Progenitor cell of endocrine pancreas (in vitro differentiated cells): ENCODE measurements at places on chromosomes 3 and 15.

- DNase-seq: no peak
These were observed 5.4 kb upstream of the TNFSF10 start for GRCh38 chr3:172528677-172529076.

DNA sequence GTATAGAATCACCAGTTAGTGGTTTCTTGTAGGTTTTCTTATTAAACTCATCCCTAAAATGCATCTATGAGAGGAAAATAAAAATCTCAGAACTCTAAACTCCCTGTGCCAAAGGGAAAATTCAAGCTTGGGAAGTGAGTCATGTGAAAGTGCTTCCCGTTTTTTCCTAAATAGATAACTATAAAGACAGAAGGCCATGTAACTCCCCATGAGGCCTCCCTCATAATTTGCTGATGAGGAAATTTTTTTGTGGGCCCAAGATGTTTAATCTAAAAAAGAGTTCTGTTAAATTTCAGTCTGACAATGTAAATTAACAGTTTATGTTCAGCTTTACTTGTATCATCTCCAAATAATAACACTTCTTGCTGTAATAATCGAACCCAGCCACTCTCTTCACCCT lies 1273.9 kb downstream of the OTOL1 start:
- no peak for DNase-seq

DNA sequence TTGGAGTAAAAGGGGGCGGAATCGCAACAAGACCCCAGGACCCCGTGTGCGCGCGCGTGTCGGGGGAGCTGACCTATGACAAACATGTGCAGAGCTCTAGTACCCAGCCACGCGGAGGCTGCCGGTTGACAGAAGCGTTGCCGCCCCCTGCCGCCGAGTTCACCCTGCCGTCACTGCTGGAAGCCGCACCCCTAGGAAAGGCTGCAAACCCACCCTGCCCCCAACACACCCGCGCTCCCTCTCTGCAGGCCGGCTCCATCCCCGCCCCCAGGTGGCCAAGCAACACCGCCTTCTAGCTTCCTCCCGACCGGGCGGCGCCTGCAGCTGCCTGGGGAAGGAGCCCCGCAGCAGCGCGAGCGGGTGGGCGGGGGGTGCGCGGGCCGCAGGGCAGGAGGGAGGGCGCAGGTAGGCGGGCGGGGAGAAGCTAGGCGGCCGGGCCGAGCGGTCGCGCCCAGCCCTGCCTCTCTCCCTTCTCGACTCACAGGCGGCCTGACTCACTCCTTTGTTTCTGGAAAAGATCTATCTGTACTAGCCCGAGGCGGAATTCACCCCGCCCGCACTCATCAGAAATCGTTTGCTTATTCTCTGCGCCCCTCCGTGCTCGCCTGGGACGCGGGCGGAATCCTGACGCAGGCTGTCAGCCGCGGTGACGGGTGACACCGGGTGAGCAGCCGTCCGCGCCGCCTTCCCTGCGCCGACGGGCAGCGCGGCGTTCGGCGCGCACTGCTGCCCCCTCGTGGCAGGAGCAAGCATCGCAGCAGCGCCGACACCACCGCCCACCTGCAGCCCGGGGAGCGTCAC lies 160.8 kb downstream of the GAP43 start:
- DNase-seq: peak; percentile 94

DNA sequence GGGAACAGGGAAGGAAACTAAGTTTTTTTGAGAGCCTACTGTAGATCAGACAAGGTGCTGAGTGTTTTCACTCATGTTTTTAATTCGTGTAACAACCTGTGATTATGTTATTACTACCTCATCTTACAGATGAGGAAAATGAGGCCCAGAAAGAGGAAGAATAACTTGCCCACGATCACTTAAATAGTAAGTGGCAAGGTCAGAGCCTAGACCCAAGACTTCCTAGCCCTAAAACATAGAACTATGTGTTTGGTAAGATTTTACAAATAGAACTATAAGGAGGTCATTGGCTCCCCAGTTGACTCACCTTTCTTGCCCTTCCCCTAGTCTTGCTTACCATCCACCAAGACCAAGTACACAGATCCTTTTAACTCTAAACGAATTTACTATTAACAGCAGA lies 13.7 kb downstream of the SENP8 start:
- no peak for DNase-seq

DNA sequence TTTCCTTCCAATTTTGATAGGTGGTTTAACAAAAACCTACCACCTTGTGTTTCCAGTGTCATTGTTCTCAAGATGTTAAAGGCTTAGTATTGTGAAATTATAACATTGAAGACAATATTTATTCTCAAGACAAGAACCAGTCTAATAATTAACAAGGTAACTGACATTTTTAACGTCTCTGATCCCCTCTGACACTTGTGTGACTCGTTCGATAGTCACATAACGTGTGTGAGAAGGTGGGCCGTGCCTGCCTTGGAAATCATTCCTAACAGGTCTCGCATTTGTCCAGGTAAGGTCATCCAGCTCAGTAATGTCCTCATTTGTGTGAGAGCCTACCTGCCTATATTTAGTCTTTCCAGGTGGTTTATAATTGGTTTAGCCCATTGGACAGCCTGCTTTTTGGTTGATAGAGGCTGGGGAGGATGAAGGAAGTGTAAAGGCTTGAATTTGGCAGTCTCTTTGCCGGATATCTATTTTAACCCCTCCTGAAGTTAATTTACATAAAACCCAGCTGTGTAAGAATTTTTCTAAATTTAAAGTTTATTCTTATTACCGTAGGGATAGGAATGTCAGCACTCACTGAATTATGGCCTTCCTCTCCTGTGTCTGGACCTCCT lies 94.4 kb downstream of the AKAP13 start:
- DNase-seq: no peak

GRCh38 chr3:44584646-44585501 lies at the start of gene ZNF660:
Gene ZNF660 (plus strand): TSS chr3:44584964. CDS start chr3:44594194, 9,230 bp downstream.
- peak; percentile 68 for DNase-seq

DNA sequence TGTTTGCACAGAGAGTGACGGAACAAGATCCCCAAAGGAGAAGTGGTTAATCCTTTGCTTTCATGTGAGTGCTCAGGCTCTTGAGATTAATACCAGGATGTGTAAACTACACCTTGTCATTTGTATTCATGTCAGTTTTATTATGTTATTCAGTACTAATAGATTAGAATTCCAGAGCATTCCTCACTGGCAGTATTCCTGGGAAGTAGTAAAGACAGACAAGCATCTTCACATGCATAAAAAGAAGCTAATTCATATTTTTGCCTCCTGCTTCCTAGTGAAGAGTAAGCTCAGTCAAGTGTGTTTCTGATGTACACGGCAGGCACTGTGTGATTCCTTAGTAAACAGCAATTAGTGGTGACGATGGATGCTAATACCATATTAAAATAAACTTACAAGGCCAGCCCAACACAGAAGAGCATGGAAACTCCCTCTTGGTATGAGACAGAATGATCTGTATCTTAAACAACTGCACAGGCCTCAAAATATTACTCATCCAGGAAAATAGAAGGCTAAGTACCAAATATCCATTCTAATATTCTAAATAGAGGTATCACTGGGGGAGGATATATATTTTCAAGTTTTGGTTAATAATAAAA lies 336.8 kb upstream of the MCTP2 start:
- DNase-seq: no peak

DNA sequence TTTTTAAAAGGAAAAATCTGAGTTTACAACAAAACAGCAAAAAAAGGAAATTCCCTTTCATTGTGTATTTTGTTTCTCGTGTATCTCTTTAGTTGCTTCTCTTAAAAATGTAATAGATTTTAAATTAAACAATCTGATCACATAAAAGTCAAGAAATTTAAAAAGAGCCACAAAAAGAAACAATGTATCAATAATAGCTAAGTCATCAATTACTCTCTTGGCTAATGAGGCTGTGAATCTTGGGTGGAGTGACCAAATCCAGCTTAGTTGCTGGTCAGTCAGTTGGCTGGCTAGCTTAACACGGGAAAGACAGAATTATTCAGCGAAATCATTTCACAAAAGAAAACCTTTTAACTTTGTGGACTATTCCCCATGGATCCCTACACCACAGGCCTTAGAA lies 3.2 kb downstream of the SFMBT1 start:
- DNase-seq: no peak

DNA sequence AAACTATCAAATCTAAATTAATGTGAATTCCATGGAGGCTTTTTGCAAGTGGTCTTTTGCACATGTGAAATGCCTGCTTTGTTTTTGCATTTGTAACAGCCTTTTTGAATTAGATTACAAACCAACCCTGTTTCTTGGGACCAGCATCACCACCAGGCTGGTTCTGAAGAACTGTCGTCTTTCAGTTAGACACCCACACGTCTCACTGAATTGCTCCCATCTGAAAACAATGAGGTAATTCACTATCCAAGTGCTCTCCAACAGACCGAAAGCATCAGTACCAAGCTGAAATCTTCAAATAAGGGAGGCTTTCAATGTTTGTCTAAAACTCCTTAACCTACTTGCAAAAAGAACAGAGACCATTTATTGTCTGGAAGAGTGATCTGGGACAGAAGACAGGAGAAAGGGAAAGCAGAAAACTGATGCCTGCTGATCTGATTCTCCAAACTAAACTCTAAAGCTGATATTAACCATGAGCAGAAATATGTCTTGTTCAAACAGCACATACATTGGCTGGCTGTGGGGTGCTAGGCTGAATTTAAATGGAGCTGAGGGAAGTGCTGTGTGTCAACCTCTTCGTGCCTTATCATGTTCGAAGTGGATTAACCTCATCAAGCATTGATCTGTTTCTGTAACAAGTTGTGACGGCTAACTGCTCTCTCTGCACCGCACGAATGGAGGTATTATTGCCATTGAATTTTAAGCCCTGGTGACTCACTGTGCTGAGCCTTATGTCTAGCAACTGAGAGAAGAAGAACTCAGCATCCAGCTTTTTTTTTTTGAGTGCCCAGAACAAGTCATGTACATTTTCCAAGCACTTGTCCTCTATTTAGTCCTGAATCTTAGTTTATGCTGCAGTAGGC lies 213.7 kb upstream of the P2RY1 start:
- DNase-seq: no peak

GRCh38 chr15:100043068-100043641 lies 298.6 kb downstream of the ADAMTS17 start:
- no peak for DNase-seq

DNA sequence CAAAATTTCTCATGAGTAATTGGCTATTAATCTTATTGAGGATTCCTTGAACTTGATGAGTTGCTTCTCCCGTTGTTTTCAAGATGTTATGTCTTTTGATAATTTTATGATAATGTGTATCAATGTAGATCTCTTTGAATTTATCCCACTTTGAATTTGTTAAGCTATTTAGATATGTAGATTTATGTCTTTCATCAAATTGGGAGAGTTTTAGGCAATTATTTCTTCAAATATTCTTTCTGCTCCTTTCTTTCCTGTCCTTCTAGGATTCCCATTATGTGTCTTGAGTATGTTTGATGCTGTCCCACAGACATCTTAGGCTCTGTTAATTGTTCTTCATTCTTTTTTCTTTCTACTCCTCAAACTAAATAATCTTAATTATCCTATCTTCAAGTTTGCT lies 68.1 kb upstream of the FGD5 start:
- DNase-seq: no peak

- DNase-seq: no peak
These were observed 17.6 kb downstream of the SERPINI2 start for GRCh38 chr3:167456157-167456799.

DNA sequence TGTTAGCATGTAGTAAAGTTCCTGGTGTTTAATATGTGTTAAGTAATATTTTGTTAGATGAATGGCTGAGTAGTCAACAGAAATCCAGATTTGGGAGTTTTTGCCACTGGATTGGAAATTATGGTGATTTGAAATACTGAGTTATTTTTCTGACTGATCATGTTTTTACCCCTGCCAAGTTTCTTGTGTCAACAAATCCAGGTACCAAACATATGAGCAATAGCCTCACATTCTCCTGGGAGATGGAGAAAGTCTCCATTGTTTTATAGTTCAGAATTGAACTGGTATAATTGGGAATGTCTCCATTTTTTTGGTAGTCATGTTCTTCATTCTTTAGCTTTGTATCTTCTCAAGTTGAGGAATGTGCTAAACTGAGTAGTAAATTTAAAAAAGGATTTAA lies 767.2 kb upstream of the LMCD1 start:
- no peak for DNase-seq

GRCh38 chr3:177196008-177196455 lies 1.2 kb downstream of the TBL1XR1 start:
- DNase-seq: no peak

GRCh38 chr3:190807719-190808375 lies 54.6 kb downstream of the GMNC start:
- DNase-seq: no peak

- no peak for DNase-seq
These were observed 437.8 kb upstream of the BCHE start for GRCh38 chr3:166275024-166275390.

DNA sequence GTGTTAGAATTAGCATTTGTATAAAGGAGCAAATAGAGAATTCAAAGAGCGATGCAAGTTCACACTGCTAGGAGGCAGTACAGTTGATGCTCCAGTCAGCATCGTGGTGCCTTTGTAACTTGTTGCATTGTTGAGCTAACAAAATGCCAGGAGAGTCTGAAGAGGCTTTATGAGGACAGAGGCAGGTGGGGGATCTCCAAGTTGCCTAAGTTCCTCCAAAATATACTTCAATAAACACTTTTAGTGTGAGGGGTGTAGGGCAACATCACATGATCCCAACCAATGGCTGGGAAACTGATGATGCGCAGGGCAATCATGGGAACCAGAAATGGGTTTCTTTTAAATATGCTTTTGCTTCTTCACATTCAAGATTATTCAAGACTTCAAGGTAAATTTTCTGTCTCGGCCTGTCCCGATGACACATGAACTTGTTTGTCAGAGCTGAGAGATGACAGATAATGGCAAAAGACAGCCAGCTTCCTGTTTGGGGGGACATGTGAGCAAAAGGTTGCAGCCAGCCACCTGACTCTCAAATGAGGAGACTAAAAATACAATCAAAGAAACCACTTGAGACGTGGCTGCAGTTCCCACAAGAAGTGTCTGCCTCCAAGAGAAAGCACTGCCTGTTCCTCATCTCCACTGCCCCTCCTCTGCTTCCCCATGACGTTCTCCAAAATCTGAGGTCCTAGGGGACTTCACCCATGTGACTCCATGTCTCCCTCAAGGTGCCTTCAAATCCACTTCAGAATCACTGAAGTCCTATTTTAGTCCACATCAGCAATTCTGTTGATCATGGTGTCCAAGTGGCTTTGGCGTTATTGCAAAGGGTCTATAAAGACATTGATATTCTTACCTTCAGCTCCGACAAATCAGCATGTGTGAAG lies 39.3 kb downstream of the KLHL6 start:
- DNase-seq: no peak

DNA sequence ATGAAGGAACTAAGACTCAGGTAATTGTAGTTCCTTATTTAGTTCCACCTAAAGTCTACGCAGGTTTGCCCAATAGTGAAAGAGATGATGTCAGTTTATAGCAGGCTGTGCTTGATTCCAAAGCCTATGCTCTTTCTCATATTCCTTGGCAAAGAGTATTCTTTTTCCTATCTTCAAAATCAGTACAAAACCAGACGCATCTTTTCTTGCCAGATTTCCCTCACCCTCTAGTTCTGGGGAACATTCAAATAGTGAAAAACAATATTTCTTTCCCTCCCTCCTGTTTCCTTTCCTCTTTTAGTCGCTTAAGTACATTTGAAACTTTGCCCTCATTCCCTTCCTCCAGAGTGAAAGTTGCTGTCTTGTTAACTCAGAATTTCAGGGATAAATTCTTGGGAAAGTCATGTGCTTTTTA lies 134.6 kb upstream of the PDZRN3 start:
- DNase-seq: no peak
